ENCODE measurements at places on chromosomes 16 and 17. TPM values are rescaled to one million over a fixed set of nuclear protein-coding genes. Genes with fewer than 3 reads are reported as not detected.

- H3K4me3 ChIP-seq: no peak overlapping the region
- H3K36me3 ChIP-seq: peaks cover 2% of the 10 kb centered on the region
- peaks cover 26% of the 10 kb centered on the region for H3K4me1 ChIP-seq
- H3K27ac ChIP-seq: no peak overlapping the region
Observed at GRCh38 chr16:87812200-87812656, 46.4 kb upstream of the KLHDC4 start.

Gene MSLN
- not detected for total RNA-seq

Gene TMEM170A
- 33.9 TPM for total RNA-seq

DNA sequence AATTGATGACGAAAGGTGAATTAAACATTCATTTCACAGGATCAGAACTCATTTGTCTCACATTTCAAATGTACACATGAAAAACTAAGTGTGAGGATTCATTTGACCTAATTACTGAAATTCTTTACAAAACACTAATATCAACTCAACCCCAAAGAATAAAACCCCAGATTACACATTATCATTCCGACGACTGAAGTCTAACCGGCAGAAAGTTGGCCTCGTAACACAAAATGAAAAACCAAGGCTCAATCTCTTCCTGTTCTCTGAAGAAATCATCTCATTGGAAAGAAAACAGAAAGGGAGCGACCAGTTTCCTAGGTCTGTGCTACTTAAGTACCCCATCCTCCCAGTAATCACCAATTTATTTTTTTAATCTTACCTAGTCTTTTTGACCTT lies 1.8 kb downstream of the JPT1 start:
- H3K27me3 ChIP-seq: no peaks in the 10 kb centered on the region
- H3K36me3 ChIP-seq: peaks cover 50% of the 10 kb centered on the region
- H3K4me3 ChIP-seq: peak overlapping the region; percentile 93
- H3K4me1 ChIP-seq: peaks cover 52% of the 10 kb centered on the region

Gene RNU2-1
- 6,842 TPM for total RNA-seq

Gene ASPHD1
- not detected for total RNA-seq

Gene TNFRSF17
- total RNA-seq: not detected

Gene EFCAB5
- total RNA-seq: 1.6 TPM

DNA sequence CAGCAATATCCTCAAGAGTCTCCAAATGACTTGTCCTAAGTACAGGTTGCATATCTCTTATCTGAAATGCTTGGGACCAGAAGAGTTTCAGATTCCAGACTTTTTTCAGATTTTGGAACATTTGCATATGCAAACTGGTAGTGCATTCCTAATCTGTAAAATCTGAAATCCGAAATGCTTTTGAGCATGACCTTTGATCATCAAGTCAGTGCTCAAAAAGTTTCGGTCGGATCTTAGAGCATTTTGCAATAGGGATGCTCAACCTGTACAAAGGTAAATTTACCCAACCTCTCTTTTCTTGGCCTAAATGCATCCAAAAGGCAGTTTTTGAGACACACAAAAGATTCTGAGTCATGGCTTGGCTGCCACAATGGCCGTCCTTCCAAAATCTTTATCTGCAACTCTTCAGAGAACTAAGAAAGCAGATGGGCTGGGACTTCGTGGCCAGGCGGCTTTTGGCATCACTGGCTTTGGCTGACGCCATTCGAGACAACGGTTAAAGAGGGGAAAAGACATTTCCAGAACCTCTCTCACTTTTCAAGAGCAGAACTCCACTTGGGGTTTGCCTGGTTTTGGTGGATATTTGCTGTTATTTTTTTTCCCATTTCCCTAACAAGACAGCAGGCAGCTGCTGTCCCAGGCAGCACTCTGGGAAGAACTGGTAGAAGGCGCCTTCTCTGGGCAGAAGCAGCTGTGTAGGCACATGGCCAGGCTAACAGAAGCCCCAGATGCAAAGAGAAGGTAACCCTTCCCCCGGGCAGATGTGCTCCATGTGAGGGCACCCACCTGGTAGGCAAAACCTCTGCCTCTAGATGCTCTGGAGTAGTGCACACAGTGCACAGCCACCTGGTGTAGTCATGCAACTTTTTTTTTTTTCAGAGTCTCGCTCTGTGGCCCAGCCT lies 8.9 kb downstream of the CPPED1 start:
- no peak for DNase-seq
- peaks cover 53% of the 10 kb centered on the region for H3K36me3 ChIP-seq
- no peaks in the 10 kb centered on the region for H3K27me3 ChIP-seq
- H3K4me3 ChIP-seq: no peak overlapping the region

GRCh38 chr17:28053044-28053670 lies 10.7 kb downstream of the NLK start:
- peaks cover 25% of the 10 kb centered on the region for H3K4me1 ChIP-seq
- H3K27me3 ChIP-seq: no peaks in the 10 kb centered on the region
- peaks cover 4% of the 10 kb centered on the region for H3K36me3 ChIP-seq
- DNase-seq: no peak

GRCh38 chr16:21592191-21592590 lies 7.2 kb upstream of the METTL9 start:
- H3K4me1 ChIP-seq: peaks cover 4% of the 10 kb centered on the region
- DNase-seq: no peak
- H3K27me3 ChIP-seq: no peaks in the 10 kb centered on the region
- no peak overlapping the region for H3K4me3 ChIP-seq
- H3K27ac ChIP-seq: no peak overlapping the region

- H3K36me3 ChIP-seq: no peaks in the 10 kb centered on the region
- H3K4me3 ChIP-seq: no peak overlapping the region
Observed at GRCh38 chr16:56228476-56228875, 37.2 kb downstream of the GNAO1 start.

DNA sequence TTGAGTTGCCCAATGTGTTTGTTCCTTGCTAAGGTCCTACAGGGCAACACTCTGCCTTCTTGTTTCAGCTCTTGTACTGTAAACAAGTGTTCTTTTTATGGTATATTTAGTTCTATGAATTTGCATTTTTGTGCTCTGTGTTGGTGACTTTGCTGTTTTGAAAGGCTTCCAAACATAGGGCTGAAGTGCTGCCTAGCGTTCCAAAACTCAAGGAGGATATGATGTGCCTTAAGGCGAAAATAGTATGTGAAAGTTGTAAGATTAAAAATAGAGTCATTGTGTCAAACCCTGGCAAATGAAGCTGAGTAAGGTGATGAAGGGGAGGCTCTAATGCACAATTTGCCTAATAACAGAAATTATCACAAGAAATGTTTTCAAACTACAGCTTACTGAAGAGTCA lies 372.7 kb upstream of the TOM1L1 start:
- H3K4me1 ChIP-seq: no peaks in the 10 kb centered on the region
- no peak overlapping the region for H3K4me3 ChIP-seq
- H3K36me3 ChIP-seq: no peaks in the 10 kb centered on the region
- no peaks in the 10 kb centered on the region for H3K27me3 ChIP-seq
- no peak overlapping the region for H3K27ac ChIP-seq

- no peak overlapping the region for H3K4me3 ChIP-seq
- no peak overlapping the region for H3K27ac ChIP-seq
- no peak for DNase-seq
- H3K27me3 ChIP-seq: no peaks in the 10 kb centered on the region
- H3K4me1 ChIP-seq: no peaks in the 10 kb centered on the region
Observed at GRCh38 chr16:58842746-58843145, 108.6 kb upstream of the GOT2 start.

DNA sequence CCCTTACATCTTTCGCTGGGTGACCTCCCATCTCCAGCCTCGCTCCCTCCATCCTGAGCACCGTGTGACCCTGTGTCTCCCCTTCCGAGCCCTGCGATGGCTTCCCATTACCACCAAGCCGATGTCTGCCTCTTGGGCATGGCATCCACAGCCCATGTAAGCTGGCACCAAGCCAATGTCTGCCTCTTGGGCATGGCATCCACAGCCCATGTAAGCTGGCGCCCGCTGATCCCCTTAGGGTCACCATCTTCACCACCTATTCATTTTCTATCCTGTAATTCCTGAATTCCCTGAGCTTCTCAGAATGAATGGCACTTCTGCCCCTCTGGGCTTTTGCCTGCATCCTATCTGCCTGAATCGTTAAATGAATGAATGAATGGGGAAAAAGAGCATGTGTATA lies 478.2 kb upstream of the CCL2 start:
- H3K27me3 ChIP-seq: peaks cover 2% of the 10 kb centered on the region
- H3K4me1 ChIP-seq: no peaks in the 10 kb centered on the region
- no peaks in the 10 kb centered on the region for H3K36me3 ChIP-seq
- no peak overlapping the region for H3K4me3 ChIP-seq
- DNase-seq: no peak

DNA sequence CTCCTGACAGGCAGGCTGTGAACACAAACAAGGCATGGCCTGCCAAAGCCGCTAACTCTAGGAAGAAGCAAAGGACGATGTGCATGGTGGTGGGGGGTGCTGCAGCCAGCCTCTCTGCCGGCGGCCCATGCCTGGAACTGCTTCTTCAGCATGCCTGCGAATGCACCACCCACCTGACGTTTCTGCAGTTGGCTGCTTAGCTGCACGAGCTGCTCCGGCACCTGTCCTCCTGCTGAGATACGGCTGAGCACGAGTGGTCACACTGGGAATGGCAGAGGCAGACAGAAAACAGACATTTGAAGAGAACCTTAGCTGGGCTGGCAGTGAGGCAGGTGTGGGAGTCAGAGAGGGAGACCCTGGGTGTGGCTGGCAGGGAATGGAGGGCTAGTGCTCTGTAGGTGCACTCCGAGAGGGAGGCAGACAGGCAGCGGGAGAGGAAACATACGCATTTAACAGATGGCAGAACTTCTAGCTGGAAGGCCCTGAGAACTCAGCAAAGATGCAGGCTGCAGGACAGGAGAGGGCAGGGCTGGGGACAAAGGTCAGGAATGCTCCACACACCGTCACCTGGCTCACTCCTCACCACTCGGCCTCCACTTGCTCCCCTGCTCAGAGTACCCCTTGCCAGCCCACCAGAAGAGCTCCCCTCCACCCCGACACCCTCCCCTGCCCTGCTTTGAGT lies 5.2 kb downstream of the FLCN start:
- H3K36me3 ChIP-seq: peaks cover 44% of the 10 kb centered on the region
- no peaks in the 10 kb centered on the region for H3K27me3 ChIP-seq
- no peak overlapping the region for H3K4me3 ChIP-seq
- peaks cover 16% of the 10 kb centered on the region for H3K4me1 ChIP-seq

DNA sequence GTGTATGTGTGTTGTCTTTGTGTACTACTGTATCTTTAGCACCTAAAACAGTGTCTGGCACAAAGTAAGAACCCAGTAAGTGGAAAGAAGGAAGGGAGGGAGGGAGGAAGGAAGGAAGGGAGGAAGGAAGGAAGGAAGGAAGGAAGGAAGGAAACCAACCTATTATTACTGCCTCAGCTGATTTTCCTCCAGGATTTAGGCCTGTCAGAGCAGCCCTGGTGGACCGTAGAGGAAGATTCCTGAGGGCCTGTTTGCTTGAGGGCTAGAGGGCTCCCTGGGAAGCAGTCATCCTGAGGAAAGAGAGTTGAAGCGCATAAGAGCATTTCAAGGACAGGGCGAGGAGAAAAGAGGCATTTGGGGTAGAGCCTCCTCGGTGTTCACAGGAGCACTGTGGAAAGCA lies 61.5 kb downstream of the WSB1 start:
- H3K27ac ChIP-seq: no peak overlapping the region
- no peak overlapping the region for H3K4me3 ChIP-seq

- H3K36me3 ChIP-seq: no peaks in the 10 kb centered on the region
- H3K4me1 ChIP-seq: no peaks in the 10 kb centered on the region
- H3K27me3 ChIP-seq: peaks cover 1% of the 10 kb centered on the region
- DNase-seq: no peak
- H3K4me3 ChIP-seq: no peak overlapping the region
Observed at GRCh38 chr16:87053016-87053982, 263.9 kb downstream of the C16orf95 start.

Measured in activated CD4-positive, alpha-beta memory T cell treated with anti-CD3 and anti-CD28 coated beads, Interleukin-2, amount 10 ng/mL, durations not matched to agents 7 days and 5 days (primary cell).